ENCODE measurements at places on chromosomes 7 and 10.
A peak's percentile ranks its signal among the peaks of the same experiment; 100 is the strongest.

DNA sequence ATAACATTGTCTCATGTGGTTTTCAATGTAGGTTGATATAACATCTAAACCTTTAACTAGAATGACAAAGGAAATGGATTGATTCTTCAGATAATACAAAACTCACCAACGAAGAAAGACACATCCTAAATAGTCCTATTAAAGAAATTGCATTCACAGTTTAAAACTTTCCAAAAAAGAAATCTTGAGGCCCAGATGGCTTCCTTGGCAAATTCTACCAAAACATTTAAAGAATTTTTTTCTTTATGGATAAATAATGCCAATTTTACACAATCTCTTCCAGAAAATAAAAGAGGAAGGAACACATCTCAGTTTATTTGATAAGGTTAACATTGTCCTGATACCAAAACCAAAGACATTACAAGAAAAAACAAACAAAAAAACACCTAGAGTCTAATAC, 349.5 kb downstream of the CALN1 start:
- no peak for DNase-seq

DNA sequence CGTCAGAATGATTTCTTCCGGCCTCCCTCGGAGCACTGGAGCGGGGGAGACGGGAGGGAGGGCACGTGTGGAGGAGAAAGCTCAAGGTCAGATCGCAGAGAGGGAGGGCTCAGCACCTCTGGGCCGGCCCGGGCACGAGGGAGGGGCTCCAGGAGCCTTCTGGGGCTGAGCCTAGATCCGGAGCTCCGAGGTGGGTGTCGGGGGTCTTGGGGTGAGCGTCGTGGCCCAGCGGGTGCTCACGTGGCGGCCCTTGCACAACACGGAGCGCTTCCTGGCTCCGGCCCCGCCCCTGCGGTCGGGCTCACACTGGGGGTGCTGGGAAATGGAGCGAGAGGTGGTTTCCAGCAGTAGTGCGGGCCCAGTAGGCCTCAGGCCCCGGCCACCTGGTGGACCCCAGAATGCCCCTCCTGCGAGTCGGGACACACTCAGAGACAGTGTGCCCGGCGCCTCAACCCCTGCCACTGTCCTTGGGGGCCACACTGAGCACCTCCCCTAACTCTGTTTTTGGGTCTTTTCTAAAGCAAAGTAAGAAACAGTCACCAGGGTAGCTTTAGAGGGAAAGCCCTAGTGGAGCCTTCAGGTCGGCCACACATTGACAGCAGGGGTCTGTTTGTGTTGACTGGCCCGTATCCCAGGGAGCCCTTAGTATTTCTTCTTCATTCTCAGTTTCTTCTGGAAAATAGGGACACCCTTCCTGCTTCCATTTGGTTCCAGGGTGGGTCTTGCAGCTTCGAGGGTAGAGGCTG, 798 bp downstream of the PPIF start:
- DNase-seq = peak; percentile 90

GRCh38 chr10:4538016-4538415, 288.0 kb upstream of the AKR1E2 start:
- no peak for DNase-seq

DNA sequence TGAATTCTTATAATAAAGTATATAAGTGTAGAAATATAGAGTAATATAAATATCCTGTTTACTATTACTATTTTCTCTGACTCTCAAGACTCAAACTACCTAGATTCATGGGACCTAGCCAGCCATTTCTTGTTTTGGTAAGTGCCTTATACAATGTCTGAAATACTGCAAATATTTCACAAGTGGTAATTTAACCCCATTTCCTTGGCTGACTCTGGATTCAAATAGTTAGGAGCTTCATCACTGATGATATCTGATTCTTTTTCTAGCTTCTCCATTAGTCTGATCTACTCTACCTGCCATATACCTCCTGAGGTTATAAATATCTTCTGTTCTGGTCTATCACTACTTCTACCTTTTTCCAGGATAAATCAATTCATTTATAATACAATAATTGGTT, 6.4 kb upstream of the RALA start:
- no peak for DNase-seq

DNA sequence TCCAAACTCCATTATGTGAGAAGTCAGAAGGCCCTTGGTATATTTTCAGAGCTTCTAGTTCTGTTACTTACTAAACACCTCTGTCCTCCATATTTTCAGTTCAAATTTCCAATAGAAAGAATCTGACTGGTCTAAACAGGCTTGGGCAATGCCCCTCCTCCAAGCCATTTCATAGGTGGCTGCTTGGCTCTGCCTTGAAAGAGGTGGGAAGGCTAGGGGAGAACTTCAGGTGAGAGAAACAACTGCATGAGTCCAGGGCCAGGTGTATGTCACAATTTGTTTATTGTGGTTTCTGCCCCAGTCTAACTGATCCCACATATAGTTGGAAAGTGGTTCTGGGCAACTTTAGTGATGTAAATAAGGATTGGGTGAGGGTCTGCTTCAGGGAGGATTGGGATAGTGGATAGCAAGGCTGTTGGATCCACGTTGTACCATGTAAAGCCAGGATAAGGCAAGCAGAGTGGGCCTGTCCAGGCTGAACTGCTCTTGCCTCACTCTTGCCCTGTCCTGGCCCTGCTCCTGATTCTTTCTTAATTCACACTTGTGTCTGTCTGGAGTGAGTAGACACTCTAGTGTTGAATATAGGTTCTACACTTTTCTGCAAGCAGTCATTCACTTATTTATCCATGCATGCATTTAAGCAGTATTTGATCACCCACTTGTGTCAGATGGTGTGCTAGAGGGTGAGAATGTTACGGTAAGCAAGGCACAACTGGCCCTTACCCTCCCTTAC, 67.5 kb upstream of the COMTD1 start:
- no peak for DNase-seq
